ENCODE measurements at places on chromosomes 1 and 21.

GRCh38 chr1:8073112-8073855 lies 47.2 kb upstream of the ERRFI1 start:
- no peak for DNase-seq

GRCh38 chr1:244919320-244920282 lies 55.3 kb upstream of the HNRNPU start:
- DNase-seq = no peak

DNA sequence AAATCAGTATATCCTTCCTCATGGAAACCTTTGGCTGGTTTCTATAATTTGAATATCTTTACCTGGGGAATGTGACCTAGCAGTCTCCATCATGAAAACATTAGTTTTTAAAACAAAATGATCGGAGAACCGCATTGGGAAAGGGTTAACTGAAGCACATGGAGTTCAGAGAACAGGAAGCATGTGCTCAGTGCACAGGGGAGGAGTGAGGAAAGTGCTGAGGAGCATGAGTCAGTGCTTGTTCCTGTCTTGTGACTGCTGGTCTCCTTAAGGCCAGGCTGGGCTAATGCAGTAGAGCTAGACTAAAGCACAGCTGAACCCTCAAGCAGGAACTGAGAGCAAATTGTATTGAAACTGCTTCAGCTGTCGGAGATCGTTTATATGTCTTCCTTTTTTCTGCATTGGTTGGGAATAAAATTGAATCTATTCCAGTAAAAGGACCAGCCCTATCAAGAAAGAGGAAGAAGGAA lies 5.8 kb downstream of the IFI16 start:
- DNase-seq = no peak

GRCh38 chr21:37878946-37879660 lies 37.2 kb downstream of the KCNJ6 start:
- DNase-seq = no peak

DNA sequence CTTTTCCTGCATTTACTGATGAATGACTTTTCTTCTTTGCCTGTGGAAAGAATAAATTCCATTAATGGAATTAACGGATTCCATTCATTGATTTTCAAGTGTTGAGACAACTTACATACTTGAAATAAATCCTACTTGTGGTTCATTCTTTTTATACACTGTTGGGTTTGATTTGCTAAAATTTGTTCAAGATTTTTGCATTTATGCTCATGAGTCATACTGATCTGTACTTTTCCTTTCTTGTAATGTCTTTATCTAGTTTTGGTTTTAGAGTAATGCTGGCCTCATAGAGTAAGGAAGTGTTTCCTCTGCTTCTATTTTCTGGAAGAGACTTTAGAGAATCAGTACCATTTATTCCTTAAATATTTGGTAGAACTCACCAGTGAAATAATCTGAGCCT lies 14.4 kb downstream of the UROD start:
- DNase-seq = no peak

- DNase-seq = no peak
These were observed 628.1 kb downstream of the PLPP3 start for GRCh38 chr1:55951291-55951690.

DNA sequence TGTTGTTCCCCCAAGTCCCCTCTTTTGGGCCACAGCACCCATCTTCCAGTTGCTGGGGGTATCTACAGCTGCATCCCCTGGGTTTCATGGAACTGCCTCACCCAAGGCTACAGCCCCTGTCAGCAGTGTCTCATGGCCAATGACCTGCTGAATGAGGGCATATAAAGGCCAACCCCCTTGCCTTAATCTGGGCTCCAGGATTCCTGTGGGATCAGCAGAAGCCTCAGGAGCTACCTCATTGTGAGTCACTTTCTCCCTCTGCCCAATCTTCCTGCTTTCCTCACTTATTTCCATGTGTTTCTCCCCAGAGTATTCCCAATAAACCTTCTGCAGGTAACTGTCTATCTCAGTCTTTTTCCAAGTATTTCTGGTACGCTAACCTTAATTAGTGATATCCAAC lies 37.3 kb upstream of the SYT14 start:
- DNase-seq = no peak

GRCh38 chr1:70440642-70441391 lies 29.7 kb downstream of the CTH start:
- DNase-seq = no peak

- no peak for DNase-seq
These were observed 185.8 kb downstream of the MRPL39 start for GRCh38 chr21:25421321-25422028.

DNA sequence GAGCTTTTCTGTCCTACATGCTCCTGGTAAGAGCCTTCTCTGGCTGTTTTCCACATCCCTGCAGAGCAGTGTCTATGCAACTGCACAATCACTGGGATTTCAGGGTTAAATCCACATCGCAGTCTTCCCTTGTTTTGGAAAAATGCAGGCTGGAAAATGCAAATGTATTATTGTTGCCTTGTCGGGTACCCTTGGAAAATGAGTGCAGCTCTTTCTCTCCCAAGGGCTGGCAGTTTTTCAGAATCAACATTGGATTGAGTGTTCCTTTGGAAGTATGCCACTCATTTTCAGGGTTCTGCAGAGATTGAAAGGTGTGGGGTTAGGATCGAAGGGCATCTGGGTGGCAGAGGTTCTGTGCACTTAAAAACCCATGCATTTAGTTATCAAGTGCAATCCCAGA lies 3.2 kb downstream of the NOS1AP start:
- no peak for DNase-seq

- DNase-seq = no peak
These were observed 210.7 kb upstream of the PTBP2 start for GRCh38 chr1:96510911-96511310.

DNA sequence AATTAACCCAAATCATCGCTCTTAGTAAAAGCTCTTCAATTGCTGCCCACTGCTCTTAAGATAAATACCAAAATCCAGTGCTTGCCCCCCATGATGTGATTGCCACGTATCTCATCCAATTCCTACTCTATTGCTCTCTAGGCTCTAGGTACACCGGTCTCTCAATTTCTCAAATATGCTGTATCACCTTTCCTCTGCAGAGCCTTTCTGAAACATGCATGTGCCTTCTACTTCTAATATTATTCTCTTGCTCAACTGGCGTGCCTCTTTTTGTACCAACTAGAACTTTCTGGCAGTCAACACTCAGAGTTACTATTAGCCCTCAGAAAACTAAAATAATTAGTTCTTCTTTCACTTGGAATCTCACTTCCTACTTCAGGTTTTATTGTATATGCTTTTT lies 111.7 kb upstream of the LBR start:
- no peak for DNase-seq

- no peak for DNase-seq
These were observed 40.8 kb downstream of the WNT2B start for GRCh38 chr1:112549590-112549989.

GRCh38 chr1:119475866-119476439 lies 31.1 kb upstream of the HSD3B1 start:
- DNase-seq = no peak

GRCh38 chr1:35298464-35298863 lies 30.0 kb downstream of the ZMYM4 start:
- no peak for DNase-seq

DNA sequence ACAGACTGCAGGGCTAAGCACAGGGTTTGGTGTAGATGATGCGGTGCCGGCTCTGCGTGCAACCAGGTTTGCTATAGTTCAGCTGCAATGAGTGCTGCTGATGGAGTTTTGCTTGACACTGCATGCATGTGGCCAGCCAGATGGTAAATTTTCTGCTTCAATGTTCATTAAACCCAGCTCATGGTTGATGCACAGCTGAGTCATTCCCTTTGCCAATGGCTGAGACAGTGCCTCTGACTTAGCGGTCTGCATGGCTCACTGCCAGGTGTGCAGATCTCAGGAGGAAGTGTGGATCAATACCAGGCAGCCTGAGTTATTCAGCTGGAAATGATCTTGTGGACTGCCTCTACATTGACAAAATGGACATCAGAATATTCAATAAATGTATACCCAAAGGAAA lies 172.7 kb upstream of the ZP4 start:
- no peak for DNase-seq

DNA sequence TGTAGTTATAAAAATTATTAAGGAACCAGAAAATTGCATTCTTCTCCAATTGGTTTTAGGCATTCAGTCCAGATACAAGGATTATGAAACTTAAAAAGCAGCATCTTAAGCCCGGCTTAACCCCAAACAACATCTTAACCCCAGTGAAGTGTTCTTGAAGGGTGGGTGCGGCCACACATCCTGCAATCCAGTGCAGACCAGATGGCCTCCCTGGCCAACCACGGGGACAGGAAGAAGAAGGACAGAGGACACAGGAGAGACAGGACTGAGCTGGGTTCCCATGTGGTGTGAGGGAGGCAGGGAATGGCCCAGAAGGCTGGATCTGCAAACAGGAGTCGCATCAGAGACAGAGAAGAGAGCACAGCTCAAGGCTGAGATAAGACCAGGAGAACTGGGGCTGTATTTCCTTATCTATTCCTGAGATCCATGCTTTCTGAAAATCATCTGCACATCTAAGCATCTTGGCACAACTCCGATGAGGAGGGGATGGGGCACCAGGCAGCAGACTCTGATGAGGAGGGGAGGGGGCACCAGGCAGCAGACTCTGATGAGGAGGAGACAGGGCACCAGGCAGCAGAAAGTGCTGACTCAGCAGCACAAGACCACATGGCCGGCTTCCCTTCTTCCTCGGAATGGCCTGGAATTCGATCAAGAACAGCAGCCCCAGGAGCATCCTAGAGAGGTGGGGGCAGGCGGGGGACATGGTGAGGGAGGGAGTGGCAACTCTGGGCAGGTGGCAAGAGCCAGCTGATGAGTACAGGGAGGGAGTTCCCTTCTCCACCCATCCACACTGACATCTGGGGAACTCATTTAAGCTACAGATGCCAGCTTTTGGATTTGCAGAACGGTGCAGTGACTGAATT lies 26.6 kb downstream of the ABCG1 start:
- no peak for DNase-seq

- no peak for DNase-seq
These were observed 395.4 kb downstream of the KIF26B start for GRCh38 chr1:245549996-245550719.

- no peak for DNase-seq
These were observed 29.1 kb downstream of the CACHD1 start for GRCh38 chr1:64499011-64499410.

DNA sequence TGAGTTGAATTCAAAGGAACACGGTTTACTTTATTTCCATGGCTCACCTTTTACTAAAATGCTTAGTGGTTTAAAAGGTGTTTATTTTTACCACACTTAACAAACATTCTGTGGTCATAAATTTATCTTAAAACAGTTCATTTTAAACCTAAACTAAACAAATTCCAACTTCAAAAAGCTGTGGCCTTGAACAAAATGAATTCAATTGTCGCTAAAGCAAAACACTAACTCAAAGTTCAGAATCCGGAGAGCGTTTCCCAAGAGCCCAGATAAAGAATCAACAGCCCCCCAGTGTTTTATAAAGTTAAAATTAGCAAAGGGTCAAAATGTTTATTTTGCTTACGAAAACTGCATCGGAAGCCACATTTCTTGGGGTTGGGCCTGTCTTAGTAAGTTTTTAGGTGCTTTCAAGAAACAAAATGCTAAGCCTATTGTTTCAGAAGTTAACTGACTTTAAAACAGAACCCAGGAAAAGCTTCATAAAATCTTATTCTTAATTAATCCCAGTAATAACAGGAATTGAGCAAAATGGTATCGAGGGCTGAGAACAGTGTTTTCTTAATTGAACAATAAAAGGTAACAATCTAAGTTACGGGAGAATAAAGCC lies 1.3 kb downstream of the PUM1 start:
- no peak for DNase-seq

DNA sequence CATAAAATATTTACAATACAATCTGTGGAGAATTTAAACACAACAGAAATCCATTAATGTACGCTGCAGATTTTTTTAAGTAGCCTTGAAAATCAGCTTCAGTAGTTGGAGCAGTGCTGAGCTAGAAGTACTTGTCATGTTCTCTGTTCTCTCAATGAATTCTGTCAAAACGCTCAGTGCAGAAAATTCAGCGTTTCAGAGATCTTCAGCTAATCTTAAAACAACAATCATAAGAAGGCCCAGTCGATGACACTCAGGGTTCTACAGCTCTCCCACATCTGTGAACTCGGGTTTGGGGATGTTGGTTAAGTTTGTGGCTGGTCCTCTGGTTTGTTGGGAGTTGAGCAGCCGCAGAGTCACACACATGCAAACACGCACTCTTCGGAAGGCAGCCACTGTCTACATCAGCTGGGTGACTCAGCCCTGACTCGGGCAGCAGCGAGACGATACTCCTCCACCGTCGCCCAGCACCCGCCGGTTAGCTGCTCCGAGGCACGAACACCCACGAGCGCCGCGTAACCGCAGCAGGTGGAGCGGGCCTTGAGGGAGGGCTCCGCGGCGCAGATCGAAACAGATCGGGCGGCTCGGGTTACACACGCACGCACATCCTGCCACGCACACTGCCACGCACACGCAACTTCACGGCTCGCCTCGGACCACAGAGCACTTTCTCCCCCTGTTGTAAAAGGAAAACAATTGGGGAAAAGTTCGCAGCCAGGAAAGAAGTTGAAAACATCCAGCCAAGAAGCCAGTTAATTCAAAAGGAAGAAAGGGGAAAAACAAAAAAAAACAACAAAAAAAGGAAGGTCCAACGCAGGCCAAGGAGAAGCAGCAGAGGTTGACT lies 161.2 kb downstream of the RUNX1 start:
- DNase-seq = no peak

DNA sequence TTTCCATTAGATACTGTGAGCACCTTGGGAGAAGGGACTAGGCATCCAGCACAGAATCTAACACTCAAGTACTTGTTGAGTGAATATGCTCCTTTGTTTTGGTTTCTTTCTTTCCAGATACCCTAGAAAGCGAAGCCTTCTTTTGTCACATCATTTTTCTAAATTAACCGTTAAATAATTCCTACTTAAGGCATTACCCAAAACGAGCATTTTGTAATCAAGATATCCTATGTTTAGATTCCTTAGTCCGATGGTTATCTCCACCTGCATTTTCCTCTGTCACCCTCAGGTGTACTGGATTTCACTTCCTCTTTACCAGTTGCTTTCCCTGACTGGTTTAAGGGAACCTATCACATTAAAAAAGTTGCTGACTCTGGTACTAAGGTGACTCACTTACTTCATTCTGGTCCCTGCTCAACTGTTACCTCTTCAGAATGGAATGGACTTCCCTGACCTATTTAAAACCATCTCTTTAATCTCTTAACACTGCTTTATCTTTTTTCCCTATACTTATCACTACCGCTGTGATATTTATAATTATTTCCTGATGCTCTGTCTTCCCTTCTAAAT lies 3.2 kb downstream of the B3GALNT2 start:
- DNase-seq = no peak

DNA sequence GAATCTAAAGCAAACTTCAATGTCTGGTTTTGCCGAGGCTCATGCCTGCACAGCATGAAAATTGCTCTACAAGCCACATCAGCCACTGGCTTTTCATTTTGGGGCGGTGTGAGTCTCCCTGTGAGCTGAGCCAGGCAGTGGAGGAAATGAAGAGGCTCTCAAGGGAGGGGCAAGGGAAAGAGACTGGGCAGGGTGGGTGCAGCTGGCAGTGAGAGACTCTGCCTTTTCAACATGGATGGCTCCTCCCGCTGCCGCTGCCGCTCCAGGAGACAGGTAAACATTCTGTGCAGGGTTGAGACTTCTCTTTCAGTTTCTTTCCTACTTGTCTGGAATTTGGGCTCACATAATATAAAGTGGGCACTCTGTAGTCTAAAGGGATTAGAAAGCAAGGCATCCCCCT lies 11.3 kb upstream of the CTSE start:
- no peak for DNase-seq

GRCh38 chr1:11188381-11188780 lies 774 bp upstream of the ANGPTL7 start:
- DNase-seq = no peak
